ENCODE measurements at places on chromosomes 13 and 19. TPM values are rescaled to one million over a fixed set of nuclear protein-coding genes. Genes with fewer than 3 reads are reported as not detected.
A peak's percentile ranks its signal among the peaks of the same experiment; 100 is the strongest.

DNA sequence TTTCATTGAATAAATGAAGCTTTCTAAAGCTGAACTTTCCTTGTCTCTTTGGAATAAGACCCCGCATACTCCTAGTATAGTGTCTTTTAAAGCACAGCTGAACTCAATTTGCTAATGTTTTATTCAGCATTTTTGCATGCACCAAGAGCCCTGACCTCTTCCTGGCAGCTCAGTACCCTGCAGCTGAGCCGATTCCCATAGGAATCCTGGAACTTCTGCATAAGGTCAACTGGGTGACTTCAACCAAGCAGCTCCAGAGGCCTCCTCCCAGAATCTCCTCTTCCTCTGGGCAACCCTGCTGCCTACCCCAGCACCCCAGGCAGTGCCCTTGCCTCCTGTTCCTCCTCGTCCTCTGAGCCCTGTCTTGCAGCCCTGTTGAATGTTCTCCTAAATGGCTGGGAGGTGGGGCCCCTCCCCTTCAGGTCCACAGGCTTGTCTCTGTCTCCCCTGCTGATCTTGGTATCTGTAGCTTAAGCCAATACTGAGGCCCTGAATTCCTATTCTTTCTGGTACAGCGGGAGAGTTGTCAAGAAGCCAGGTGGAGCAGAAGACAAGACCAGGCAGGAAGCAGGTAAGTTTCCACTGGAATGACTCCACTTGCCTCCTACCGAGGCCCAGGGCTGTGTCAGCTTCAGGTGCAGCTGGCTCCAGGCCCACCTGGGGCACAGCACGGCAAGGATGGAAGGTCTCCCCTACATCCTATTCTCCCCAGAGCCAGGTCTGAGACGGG lies 23.6 kb upstream of the CCDC124 start:
- DNase-seq: peak; percentile 90

- DNase-seq: no peak
Measured at GRCh38 chr19:17391371-17392151, 2.4 kb downstream of the CCDC194 start.

- no peak for DNase-seq
Measured at GRCh38 chr13:77715233-77715891, 17.9 kb downstream of the SLAIN1 start.

The USHBP1 gene
- total RNA-seq: not detected

- DNase-seq: no peak
Measured at GRCh38 chr13:67204764-67205163, 25.4 kb downstream of the PCDH9 start.

- peak; percentile 58 for DNase-seq
Measured at GRCh38 chr13:32878163-32878562, 138.1 kb upstream of the KL start.

DNA sequence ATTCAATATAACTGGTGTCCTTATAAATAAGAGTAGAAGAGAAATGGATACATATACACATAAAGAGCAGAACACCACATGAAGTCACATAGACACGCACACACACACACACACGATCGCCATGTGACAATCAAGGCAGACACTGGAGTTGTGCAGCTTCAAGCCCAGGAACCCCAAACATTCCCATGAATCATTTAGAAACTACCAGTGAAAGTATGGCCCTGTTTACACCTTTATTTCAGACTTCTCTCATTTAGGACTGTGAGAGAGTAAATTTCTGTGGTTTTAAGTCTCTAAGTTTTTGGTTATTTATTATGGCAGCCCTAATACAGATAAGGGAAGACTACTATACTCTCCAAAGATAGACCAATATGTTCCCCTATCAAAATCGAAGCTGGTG lies 20.4 kb upstream of the TNFSF13B start:
- no peak for DNase-seq

The ZNF506 gene
- 2.5 TPM for total RNA-seq

- DNase-seq: peak; percentile 23
Measured at GRCh38 chr19:7748756-7749155, 1.4 kb upstream of the CD209 start.

- no peak for DNase-seq
Measured at GRCh38 chr19:37905946-37906868, at the start of gene WDR87. WDR87 (minus strand) TSS chr19:37906594; CDS start chr19:37898239, 8,355 bp downstream.

DNA sequence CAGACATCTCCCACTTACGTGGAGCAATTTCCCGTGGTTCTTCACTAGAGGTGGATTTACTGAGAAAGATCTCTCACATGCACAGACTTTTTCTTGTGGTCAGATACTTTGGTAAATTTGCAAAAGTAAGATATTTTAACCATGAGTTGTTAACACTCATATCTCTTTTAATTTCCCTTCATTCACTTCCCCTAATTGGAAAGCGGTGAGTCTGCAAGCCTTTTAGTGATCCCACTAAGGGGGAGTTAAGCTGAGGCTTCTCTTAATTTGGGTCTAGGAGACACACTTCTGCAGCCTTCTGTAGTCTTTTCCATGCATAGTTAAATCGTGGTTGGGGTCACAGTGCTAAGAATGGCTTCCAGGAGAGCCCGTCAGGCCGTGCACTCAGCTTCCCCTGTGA lies 30.7 kb upstream of the SERPINE3 start:
- DNase-seq: no peak

- DNase-seq: no peak
Measured at GRCh38 chr19:46691104-46691503, 25.8 kb downstream of the PRKD2 start.

DNA sequence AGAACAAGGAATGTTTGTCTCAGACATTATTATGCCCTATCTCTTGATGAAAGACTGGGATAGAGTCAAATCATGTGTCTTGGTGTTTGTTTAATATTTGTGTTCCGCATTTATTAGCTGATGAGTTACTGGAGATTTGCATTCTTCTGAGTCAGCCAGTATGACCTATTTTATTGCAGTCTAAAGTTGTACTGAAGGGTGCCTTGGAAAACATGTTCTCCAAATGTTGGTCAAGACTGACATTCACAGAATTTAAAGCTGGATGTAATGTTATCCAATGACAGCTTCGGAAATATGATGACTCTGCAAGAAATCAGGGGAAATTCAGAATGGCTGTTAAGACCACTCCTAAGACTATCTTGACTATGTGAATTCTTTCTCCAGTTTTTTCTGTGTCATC lies 134.0 kb downstream of the KCNRG start:
- DNase-seq: no peak

The MBD3L3 gene
- total RNA-seq: not detected

DNA sequence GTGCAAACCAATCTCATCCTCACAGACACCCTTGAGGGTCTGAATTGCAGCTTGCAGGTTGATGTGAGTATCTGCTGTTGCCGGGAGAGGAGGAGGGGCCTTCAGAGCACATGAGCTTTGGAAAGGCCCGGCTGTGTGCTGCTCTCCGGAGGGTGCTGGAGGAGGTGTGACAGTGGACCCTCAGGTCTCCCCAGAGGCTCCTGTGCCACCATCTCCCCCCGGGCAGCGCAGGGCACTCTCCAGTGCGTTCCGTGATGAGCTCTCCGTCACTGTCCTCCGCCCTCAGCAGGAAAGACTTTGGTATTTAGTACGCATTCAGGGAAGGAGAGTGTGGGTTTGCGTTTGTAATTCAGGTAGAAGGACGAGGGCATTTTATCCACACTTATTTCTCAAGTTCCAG lies 20.0 kb downstream of the LAMP1 start:
- DNase-seq: no peak

DNA sequence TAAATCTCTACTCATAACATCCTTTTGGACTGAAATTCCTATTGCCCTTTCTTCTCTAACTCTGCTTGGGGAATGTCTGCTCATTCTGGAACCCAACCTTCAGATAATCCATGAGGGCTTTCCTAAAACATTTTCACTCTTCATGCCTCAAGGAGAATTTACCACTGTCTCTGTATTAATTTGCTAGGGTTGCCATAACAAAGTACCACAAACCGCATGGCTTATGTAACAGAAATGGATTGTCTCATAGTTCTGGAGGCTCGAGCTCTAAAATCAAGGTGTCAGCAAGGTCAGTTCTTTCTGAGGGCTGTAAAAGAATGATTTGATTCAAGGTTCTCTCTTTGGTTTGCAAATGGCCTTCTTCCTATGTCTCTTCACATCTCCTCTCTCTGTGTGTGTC lies 209.7 kb downstream of the LACC1 start:
- no peak for DNase-seq

DNA sequence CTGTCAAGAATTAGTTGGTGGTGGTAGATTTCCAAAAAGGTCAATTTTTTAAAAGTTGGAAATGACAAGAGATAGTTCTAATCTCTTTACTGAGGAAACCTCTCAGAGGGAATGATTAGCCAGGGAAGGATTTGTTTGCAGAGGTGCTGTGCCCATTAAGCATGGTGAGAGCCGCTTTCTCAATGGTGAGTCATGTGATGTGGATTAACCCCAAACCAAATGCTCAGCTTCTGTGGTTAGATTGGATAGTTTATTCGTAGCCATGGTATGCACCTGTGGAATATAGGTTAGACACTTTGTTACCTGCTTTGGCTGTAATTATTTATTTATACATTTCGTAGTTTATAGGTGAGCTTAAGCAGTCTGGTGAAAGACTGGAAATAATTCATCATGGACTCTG lies 7.1 kb downstream of the HNRNPM start:
- DNase-seq: peak; percentile 82
